SK-N-SH treated with all-trans-retinoic acid at 6 μM for 48 hours (cell line): ENCODE measurements at places on chromosomes 11 and 22.
A peak's percentile ranks its signal among the peaks of the same experiment; 100 is the strongest.

GRCh38 chr11:65225279-65226102, 36.3 kb upstream of the POLA2 start:
- peak; percentile 92 for ATAC-seq

DNA sequence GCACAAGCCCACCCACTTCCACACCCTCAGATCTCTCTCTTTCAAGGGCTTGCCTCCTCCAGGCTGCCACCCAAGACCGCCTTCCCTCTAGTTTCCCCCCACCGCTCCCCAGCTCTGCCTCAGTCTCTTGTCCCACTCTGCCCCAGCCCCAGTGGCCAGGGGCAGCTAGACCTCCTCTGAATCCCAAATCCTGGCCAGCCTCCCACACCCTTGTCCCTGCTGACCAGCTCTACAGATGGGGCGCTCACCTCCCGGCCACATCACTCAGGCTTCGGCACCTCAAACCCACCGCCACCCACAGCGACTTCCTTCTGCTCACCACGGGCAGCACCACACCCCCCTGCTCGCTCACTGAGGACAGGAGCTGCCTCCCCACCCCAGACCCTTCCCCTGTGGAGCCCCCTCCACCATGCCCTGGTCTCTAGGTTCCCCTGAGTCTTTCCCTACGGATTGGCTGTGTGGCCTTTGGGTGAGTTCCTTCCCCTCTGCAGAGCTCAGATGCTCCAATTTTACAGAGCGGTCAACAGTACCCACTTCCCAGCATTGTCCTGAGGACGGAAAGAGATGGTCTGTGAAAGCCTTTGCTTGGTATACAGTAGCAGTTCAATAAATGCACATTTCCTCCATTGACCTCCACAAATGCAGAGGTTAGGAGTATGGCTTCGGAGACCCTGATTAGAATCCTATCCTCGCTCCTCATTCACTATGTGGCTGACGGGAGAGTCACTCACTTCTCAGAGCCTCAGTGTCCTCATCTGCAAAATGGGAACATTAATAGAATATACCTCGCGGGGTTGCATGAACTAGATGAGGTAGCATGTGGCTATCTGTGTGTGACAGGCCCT, 11.5 kb upstream of the SPI1 start:
- ATAC-seq, result no peak

- peak; percentile 68 for ATAC-seq
These were observed at the start of gene MAP6 for GRCh38 chr11:75668451-75669297. Gene MAP6, minus strand, starts transcription at chr11:75669038. Its CDS starts 669 bp downstream, at chr11:75668369.

- peak; percentile 82 for ATAC-seq
These were observed 17.1 kb upstream of the EFCAB6 start for GRCh38 chr22:43828998-43829782.

DNA sequence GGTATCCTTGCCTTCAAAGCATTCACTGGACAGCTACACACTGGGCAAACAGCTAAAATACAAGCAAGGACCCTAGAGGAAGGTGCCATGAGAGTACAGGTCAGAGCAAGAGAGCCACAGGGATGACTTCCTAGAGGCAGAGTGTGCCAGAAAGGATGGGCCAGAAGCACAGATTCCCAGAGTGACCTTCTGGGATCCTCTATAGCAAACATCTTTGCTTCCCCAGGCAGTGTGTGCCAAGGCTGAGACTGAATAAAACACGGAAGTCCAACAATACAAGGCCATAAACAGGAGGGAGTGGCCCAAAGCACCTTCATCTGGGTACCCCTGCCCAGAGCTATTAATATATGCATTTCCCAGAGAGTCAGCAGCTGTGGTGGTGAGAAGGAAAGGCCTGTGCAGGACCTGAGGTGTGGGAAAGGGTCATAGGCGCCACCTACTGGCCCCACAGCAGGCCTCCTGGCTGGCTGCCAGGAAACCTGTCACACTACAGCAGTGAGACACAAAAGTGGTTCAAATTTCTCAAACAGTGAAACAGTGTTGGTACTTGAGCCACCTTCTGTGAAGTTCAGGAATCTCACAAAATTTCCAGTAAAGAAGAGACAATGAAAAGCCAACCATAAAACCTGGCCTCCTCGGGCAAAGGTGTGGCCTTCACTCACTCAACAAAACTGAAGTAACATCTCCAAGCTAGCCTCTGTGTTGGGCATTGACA, 20.3 kb downstream of the CLPB start:
- ATAC-seq, result peak; percentile 84

GRCh38 chr11:128709402-128709801, 15.5 kb downstream of the FLI1 start:
- ATAC-seq, result peak; percentile 80

DNA sequence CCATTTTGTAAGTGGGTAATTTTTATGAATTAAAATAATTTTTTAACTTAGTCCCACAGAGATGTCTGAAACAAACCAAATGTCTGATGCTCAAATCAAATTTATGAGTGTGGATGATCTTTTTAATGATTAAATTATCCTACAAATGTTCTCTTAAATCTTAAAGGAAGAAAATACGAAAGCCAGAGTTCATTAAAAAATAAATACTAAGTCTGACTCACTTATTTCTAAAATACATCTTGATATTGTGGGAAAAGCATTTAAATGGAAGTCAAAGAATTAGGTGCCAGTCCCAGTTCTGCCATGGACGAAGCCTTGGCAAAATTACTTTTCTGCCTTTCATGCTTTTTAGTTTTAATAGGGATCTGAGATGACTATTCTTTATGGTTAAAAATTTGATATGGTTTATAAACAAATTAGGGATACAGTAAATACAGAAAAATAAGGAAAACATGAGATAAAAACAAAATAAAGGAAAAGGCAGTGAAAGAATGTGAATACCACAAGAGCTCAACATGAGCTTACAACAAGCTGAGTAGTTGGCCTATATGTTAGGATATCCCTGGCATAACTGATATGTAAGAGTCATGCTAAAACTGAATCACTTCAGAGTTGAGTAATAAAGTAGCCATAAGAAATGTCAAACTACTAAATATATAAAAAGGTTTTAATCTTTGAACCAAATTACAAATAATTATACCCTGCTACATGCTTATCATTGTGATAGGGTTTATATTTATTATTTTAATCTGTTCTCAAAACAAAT, 9.2 kb downstream of the CCDC34 start:
- peak; percentile 74 for ATAC-seq

DNA sequence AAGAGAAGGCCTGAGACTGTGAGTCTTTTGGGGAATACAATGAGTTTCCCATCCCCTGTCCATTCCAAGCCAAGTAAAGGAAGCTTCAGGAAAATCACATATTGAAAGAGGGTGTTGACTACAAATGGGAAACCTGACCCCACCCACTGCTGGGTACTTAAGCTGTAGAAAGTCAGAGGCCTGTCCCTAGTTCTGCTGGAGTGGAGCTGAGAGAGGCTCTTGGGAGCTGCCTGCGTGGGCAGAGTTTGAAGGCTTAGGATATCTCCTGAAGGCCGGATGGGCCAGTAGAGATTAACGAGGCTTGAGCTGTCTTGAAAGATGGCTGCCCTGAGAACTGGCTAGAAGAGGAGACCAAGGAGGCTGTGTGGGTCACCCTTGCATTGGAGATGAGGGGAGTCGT, 176.2 kb upstream of the NECTIN1 start:
- ATAC-seq, result no peak

GRCh38 chr11:48055292-48056132, 75.2 kb downstream of the PTPRJ start:
- ATAC-seq, result no peak

DNA sequence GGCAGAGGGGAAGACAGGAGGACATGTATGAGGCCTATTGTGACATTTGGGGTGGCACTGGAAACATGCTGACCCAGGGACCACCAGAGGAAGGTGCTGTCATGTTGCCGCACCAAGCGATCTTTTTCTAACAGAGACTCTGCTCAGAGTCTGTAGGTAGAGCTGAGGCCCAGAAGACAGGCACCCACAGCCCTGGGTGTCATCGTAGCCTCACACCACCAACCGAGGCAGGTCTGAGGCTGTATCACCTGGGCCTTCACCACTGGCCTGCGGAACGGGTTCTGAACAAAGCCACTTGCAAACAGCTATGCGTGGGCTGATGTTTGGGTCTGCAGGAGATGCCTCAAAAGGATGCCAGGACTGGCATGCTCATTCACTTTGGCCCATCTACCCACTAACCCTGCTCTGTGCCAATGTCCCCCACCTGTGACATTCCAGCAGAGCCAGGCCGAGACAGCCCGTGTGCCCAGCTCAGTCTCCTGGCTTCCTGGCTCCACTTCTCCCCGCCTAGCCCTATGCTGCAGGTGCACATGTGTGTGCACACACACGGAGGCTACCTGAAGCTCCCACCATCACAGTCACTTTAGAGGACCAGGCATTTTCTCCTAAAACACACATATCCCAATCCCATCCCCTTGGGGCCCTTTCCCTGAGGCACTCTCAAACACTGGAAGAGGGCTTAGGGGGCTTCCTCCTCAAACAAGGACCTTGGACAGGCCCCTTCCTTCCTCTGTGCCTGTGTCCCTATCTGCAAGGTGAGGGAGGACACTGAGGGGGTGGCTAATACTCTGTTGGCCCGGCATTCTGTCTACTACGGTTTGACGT, 3.6 kb downstream of the TRIM29 start:
- no peak for ATAC-seq

DNA sequence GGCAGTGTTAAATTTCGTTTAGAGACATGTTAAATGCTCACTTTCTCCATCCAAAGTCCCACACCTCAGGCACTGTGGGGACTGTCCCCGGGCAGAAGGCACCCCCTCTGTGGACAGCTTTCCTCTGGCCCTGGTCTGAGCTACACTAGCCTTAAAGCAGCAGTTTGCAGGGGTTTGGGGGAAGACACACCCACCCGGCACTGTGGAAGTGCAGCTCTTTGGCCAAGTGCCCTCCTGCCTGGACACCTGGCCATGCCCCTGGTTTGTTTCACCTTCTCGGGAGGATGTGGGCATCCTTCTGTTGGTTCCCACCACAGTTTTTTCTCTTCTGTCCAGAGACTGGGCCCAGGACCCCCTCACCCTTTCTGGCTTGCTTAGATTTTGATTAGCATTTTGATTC, 1254.7 kb downstream of the BRD1 start:
- no peak for ATAC-seq

- ATAC-seq, result no peak
These were observed 49.4 kb upstream of the ARHGAP42 start for GRCh38 chr11:100637706-100638105.

DNA sequence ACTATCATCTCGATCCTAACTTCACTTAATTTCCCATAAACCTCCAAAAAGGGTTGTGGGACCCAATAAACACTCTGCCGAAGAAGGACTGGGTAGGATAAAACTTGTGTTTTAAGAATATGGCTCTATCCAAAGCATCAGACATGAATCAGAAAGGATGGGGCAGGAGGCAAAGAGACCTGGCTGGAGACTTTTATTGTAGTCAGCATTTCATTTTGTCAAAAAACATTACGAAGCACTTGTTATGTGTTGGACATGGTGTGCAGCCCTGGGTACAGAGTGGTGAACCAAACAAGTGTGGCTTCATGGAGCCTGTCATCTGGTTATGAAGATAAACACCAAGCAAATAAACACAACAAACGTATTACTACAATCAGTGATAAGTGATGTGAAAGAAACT, 17.3 kb downstream of the IL10RA start:
- no peak for ATAC-seq

DNA sequence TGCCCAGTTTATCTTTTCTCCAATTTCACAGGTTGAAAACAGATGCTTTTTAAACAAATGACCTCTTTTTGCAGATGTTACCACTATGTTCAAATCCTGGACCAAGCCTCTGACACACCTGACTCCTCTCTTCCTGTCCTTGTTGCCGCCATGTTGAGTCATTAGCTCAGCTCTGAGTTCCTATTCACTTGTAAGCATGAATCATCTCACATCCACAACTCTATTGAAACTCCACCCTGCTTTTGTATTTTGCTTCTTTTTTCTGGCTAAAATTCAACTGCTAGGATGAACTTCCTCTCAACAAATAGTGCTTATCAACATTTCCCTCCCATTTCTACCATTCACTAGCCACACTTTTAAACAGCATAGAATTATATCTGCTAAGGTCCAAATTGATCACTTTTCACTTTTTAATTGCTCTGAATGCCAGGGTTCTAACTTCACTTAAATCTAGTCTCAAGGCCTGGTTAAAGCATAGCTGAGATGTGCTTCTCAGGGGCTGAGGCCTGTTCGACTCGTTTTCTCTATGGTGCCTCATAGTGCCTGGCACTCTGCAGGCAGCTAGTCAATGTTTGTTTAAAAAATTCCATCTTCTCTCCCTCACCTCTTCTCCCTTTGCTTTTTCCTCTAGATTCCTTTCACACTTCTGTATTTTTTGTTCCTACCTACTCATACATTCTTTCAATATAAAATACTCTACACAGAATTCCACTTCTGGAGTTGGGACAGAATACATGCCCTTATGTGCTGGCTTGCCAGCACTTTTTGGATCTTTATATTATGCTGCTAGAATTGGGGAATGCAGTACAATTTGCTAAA, 3.9 kb downstream of the JOSD1 start:
- 0 out of 3 replicates have a peak, but pooled peaks have one; percentile 21 for ATAC-seq

DNA sequence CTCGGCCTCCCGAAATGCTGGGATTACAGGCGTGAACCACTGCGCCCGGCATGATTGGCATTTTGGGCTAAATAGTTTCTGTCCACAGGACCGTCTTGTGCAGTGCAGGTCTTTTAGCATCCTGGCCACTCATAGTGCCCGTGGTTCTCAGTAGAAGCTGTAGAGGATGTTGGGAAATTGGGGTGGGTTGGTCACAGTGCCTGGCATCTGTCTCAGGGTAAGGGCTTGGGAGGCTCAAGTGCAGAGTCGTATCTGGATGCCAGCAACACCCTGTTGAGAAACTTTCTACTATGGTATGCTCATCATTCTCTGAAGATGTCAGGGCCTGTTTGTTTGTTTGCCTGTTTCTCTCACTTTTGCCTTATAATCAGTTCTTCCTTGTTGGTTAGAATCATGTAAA, 21.9 kb downstream of the UBE2L3 start:
- ATAC-seq, result no peak

DNA sequence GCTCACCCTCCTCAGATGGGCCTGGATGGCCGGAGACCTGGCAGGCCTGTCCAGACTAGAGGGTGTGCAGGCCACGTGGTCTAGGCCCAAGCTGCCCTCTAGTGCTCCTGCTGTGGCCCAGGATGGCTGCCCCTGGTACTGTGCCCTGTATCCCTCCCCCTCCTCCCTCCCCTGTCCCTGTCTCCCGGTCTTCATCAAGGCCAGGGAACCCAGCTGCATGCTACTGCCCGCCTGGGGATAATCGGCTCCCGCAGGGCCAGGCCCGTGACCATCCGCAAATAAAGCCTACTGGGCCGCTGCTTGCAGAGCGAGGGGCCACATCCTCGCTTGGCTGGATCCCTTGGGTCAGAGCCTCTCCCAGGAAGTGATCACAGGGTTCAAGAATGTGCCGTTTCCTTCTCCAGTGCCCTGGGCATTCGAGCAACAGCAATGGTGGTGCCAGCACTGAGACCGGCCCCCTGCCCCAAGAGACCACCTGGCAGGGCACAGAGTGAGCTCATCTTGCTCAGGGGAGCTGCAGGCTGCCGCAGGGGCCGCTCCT, 51.1 kb downstream of the WNT7B start:
- ATAC-seq, result peak; percentile 10; the same call in 2 of the 3 replicates

DNA sequence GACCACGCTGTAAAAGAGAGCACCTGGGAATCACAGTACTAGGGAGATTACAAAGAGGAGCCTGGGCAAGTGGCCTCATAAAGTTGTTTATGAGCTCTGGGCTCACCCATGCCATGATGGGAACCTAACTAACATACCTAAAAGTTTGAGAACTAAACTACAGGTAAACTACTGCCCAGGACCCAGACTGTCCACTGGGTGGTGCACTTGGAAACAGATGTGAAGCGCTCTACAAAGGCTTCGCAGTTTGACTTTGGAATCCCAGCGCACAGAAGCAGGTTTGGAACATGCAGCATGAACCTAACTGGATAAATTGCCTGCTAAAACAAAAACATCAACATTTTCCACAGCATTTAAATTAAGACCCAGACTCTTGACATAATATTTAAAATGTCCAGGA, 418.6 kb downstream of the FAM181B start:
- ATAC-seq, result peak; percentile 58; the same call in 2 of the 3 replicates

- no peak for ATAC-seq
These were observed 64.6 kb downstream of the OTOG start for GRCh38 chr11:17611503-17612220.
